GM04504 (cell line): ENCODE measurements at places on chromosomes 13 and 19.

- no peak for DNase-seq
Measured at GRCh38 chr13:113186061-113186900, 22.2 kb downstream of the PCID2 start.

- no peak for DNase-seq
Measured at GRCh38 chr13:35961002-35961401, 170.2 kb downstream of the DCLK1 start.

DNA sequence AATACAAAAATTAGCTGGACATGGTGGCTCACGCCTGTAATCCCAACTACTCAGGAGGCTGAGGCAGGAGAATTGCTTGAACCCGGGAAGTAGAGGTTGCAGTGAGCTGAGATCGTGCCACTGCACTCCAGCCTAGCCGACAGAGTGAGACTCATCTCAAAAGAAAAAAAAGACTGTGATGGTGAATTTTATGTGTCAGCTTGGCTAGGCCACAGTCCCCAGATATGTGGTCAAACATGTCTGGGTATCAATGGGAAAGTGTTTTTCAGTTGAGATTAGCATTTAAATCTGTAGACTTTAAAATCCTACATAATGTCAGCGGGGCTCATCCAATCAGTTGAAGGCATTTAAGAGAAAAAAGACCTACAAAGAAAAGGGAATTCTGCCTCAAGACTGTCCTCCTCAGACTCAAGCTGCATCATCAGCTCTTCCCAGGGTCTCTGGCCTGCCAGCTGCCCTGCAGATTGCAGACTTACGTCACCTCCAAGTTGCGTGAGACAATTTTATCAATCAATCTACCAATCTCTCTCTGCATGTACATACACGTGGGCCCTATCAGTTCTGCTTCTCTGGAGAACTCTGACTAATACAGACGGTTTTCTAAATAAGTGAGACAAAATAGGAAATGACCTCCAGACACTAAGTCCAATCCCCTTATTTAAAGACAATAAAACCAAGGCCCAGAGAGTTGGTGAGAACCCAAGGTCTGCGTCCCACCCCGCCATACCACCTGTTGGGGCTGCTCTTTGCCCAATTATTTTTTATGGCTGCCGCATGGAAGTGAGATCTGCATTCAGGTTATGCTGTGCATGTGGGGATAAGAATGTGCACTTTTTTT is 99.2 kb downstream of the ABCC4 start:
- DNase-seq, result peak; percentile 15

- DNase-seq, result no peak
Measured at GRCh38 chr13:106500445-106500844, 35.0 kb downstream of the EFNB2 start.

- DNase-seq, result no peak
Measured at GRCh38 chr13:44715287-44716230, 139.4 kb upstream of the TSC22D1 start.

- no peak for DNase-seq
Measured at GRCh38 chr13:48994706-48995105, 19.0 kb downstream of the FNDC3A start.

GRCh38 chr13:73851104-73851503 is 283.1 kb downstream of the KLF12 start:
- no peak for DNase-seq

GRCh38 chr13:77001963-77002587 is 10.2 kb downstream of the CLN5 start:
- no peak for DNase-seq

GRCh38 chr13:30496147-30496546 is 30.4 kb upstream of the HMGB1 start:
- no peak for DNase-seq

- DNase-seq, result no peak
Measured at GRCh38 chr13:55345224-55345623, 1795.5 kb upstream of the PRR20A start.

GRCh38 chr19:16849168-16849567 is 20.0 kb downstream of the SIN3B start:
- DNase-seq, result no peak

DNA sequence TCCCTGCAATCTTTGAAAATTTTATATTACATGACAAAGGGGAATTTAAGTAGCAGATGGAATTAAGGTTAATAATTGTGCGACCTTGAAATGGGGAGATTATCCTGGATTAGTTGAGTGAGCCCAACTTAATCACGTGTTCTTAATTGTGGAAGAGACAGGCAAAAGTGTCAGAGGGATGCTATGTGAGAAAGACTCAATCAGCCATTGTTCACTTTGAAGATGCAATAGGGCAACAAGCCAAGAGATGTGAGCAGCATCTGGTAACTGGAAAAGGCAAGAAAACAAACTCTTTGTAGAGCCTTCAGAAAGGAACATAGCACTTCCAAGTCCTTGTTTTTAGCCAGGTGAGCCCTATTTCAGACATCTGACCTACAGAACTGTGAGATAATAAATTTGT is 247.7 kb downstream of the SLITRK1 start:
- no peak for DNase-seq
